Coronary artery (tissue), 2 donors: ENCODE measurements at places on chromosomes 4 and X.

DNA sequence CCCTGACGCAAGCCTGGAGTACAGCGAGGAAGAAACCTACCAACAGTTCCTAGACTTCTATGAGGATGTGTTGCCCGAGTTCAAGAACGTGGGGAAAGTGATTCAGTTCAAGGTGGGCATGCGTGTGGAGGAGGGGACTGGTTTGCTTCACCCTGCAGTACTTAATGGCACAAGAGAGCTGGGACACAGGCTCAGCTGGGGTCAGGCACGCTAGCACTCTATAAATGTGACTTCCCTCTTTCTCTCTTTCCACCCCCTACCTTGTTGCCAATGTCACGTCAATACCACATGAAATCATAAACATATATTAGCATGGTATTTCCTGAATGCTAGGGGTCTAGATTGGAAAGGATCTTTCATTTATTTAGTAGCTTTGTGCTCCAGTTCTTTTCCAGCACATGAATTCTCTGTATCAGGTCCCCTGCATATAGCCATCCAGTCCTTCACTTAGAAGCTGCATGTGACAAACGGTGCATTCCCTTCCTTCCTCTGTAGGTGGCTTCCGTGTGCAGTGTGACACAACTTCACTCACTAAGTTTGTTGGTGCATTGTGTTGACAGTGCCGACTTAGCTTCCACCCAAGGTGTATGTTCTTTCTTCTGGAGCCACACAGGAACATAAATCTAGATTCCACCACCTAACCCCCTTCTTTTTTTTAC lies 25.6 kb downstream of the ZRSR2 start:
- DNase-seq = no peak

GRCh38 chr4:146550161-146550560 lies 28.4 kb upstream of the SLC10A7 start:
- DNase-seq = no peak

DNA sequence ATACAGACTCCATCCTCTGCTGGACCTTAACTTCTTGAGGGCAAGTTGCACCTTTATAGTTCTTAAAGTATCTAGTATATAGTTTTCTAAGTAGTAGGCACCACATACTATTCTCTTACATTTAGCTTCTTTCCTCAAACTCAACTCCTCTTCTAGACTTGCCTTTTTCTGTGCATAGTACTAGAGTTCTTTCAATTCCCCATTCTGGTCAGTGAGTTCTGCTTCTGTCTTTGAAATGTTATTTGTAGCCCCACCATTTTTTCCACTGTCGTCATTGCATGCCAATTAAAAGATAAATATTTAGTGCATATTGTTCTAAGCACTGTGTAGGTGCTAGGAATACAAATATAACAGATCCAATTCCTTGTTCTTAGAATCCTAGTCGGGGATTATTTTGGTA lies 31.6 kb downstream of the CDKL5 start:
- DNase-seq = no peak

GRCh38 chr4:99652596-99653436 lies 4.8 kb downstream of the C4orf54 start:
- no peak for DNase-seq

DNA sequence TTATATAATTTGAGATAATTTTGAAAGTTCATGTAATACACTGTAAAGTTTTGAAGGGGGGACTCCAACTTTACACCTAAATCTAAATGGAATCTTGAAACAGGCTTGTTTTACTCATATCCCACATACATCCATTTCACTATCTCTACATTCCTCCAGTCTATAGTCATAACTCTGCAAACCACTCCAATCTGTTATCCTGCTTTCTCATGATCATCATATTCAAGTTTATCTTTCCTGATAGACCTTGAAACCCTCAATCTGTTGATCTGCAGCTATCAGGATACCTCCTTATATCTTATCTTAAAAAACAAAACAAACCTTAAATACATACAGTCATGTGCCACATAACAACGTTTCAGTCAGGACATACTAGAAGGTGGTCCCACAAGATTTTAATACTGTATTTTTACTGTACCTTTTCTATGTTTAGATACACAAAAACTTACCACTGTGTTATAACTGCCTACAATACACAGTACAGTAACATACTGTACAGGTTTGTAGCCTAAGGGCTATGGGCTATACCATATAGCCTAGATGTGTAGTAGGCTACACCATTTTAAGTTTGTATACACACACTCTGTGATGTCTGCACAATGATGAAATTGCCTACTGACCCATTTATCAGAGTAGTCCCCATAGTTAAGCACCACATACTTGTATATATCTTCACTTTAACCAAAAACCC lies 14.0 kb downstream of the CHIC2 start:
- no peak for DNase-seq
